NCI-H524 (cell line): ENCODE measurements at places on chromosomes 12 and 14.

GRCh38 chr12:3307389-3307788 is 183.6 kb upstream of the PRMT8 start:
- no peak for DNase-seq

DNA sequence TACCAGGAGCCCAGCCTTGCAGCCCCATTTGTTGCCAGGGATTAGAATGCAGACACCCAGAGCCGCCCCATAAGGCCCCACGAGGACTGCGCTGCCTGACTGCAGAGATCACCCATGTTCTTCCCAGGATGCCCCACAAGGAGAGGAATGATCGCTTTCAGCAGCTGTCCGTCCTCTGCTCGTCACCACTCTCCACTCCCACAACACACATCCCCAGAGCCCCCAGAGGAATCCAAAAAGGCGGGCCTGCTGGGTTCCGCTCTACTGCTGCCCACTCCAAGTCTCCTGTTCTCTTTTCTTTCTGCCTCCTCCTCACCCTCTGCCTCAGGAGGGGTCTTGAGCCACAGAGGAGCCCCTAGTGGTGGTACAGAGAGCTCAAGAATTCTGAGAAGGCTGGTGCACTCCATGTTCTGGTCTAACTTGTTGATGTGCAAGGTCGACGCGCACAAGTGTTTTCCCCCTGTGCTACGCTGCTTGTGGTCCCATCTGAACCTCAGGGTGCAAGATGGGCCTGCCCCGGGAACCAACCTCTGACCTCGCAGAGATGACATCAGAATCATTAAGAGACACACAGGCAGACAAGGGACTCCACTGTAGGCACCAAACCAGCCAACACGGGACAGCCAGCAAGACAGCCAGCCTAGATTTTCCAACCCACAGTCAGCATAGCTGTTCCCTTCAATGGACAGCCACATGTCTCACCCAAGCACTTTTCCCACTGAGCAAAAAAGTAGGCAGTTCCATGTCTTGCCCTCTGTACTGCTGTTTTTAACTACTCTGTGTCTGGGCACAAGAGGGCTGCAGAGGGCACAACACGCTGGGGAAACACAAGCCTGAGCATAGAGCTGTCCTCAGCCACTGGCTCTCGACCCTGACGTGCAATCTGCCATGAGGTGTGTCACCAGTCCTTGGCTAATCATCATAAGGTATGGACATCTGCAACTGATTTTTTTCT is 29.9 kb downstream of the PXN start:
- peak; percentile 9 for DNase-seq

GRCh38 chr12:99522456-99522855 is 125.1 kb upstream of the GARIN6 start:
- DNase-seq = no peak

- DNase-seq = no peak
These were observed 140.2 kb upstream of the CRY1 start for GRCh38 chr12:107233551-107233950.

DNA sequence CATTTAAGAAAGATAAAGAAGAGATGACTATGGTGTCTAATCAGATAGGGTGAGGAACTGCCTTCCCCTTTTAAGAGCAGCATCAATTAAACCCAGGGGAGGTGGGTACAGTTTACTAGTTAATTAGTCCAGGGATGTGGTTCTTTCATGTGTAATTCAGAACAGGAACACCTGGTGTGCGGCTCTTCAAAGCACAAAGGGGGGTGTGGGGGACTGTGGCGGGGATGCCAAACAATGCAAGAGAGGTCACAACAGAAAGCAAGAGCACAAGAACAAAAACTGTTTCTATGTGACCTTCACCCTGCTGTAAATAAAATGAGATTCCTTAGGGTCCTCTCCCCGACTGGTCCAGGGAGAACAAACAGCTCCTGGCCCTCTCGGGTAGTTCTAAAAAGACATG is 183.9 kb upstream of the SOX5 start:
- peak; percentile 47 for DNase-seq

DNA sequence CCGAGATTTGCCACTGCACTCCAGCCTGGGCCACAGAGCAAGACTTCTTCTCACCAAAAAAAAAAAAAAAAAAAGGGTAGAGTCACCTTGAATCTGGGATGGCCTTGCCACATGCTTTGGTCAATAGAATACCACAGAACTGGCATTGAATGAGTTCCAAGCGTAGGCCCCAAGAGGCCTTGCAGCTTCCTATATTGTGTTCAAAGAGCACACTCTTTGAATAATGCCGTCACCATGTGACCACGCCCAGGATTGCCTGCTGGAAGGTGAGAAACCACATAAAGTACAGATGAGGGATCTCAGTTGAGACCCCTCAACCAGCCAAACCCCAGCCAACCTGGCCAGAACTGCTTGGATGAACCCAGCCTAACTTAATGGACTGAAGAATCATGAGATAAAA is 239.2 kb upstream of the AMIGO2 start:
- no peak for DNase-seq

- DNase-seq = no peak
These were observed 12.1 kb downstream of the VASH1 start for GRCh38 chr14:76773188-76773885.

GRCh38 chr12:105453316-105453715 is 122.8 kb downstream of the C12orf75 start:
- DNase-seq = no peak

DNA sequence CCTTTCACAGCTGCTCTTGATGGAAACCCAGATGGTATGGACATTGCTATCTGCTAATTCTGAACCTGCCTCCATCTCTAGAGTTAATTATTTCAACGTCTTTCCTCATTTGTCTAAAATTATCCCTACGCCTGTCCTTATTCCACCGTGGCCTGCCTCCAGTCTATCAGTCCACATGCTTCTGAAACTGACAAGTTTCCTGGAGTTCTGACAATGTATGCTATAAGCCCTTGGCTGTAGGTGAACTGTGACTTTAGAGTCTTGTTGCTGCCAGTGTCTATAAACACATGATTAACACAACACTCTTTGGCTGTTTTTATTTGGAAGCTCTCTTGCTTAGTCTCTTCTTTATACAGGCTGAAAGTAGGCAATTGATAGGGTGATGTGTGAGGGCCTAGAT is 1052.9 kb downstream of the TMTC2 start:
- DNase-seq = no peak

DNA sequence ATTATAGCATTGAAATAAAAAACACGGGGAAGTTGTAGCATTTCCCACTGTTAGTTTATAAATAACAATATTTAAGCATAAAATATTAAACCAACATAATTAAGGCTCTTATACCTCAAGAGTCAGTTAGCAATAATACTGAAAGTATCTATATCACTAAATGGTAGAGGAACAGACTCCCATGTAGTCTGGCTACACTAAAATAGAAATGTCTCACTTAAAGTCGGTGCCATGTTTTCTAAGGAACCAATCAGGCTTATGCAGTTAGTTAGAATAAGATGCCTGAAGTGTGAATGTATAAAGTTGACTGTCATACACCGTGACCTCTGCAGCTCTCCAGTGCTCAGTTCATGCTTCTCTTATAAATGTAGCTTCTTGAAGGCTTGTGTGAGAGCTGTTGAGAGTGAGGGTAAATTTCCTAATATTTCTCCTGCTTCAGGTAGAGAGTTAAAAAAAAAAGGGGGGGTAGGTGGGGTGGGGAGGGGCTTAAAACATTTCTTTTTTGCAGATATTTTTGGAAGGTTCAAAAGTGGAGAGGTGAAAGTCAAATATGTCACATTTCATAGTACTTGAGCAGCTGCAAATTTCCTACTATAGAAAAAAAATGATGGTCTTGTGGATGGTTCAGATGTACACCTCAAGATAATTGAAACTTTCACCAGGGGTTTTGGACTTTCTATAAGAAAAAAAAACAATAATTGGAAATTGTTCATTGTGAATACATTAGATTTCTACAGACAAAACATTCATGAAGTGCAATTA is 64.5 kb downstream of the PTCSC3 start:
- no peak for DNase-seq
